ENCODE measurements at places on chromosomes 4 and X.

GRCh38 chr4:111650674-111651086 lies 494.6 kb upstream of the FAM241A start:
- H3K27ac ChIP-seq, result no peak overlapping the region
- H3K36me3 ChIP-seq, result no peaks in the 10 kb centered on the region
- H3K4me1 ChIP-seq, result no peaks in the 10 kb centered on the region
- H3K27me3 ChIP-seq, result no peaks in the 10 kb centered on the region
- no peak overlapping the region for H3K4me3 ChIP-seq

GRCh38 chr4:85520765-85521749 lies 46.1 kb downstream of the ARHGAP24 start:
- no peaks in the 10 kb centered on the region for H3K4me1 ChIP-seq
- no peaks in the 10 kb centered on the region for H3K36me3 ChIP-seq
- DNase-seq, result no peak
- no peak overlapping the region for H3K4me3 ChIP-seq
- no peak overlapping the region for H3K27ac ChIP-seq

DNA sequence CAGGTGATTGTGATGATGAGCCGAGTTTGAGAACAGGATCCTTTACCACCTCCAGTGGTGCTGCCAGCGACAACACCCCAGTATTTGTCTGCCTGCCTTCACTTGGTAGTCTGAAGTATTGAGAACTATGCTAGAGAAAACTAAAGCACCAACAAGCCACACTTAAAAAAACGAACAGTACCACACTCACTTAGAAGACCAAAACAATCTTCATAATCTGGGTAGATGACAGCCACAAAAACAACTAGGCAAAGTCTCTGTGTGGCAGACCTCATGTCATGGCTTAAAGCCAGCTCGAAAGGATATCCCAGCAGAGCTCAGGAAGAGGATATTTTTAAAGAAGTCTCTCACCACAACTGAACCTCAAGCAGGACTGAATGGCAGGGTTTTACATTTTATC lies 236.0 kb downstream of the GPC3 start:
- no peak overlapping the region for H3K27ac ChIP-seq
- no peaks in the 10 kb centered on the region for H3K27me3 ChIP-seq
- H3K4me1 ChIP-seq, result no peaks in the 10 kb centered on the region
- no peaks in the 10 kb centered on the region for H3K36me3 ChIP-seq
- H3K4me3 ChIP-seq, result no peak overlapping the region

DNA sequence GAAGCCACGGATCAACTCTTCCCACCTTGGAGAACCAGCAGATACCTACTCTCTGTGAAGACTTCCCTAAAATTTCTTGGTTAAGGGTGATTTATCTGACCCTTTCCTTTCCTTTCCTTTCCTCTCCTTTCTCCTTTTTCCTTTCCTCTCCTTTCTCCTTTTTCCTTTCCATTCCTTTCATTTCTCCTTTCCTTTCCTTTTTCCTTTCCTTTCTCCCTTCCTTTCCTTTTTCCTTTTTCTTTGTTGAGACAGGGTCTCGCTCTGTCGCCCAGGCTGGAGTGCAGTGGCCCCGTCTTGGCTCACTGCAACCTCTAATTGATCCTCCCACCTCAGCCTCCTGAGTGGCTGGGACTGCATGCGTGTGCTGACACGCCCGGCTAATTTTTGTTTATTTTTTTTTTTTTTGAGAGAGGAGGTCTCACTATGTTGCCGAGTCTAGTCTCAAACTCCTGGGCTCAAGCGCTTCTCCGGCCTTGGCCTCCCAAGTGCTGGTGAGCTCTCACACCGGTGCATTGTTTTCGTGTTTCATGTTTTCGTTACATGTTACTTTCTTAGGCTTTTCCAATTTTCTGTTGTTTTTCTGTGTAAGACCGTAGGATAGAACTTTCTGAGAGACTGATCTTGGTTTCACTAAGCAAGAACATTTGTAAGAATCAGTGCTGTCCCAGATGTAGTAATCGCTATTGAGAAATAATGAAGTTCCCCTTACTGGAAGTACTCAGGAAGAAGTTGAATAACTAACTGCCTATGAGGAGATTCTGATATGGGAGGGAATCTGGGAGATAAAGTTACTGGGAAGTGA lies 2.0 kb downstream of the TMEM165 start:
- peak; percentile 91 for DNase-seq
- H3K27ac ChIP-seq, result peak overlapping the region; percentile 89
- H3K27me3 ChIP-seq, result no peaks in the 10 kb centered on the region
- peaks cover 30% of the 10 kb centered on the region for H3K4me1 ChIP-seq
- H3K4me3 ChIP-seq, result peak overlapping the region; percentile 96

DNA sequence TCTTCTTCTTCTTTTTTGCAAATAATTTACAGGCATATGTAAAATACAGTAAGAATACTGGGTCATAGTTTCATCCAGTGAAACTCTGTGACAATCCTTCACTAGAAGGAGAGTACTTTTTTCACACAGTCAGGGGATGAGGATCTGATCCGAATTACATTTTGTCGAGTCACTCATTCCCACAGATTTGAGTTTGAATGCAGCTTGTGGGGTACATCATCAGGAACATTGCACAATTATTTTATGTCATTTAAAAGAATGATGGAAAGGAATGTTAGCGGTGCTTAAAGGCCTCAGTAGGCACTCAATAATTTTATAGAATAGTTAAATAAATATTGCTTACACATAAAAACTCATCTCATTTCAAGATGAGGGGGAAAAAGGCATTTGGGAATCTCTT lies 88.6 kb downstream of the CHRNA9 start:
- no peaks in the 10 kb centered on the region for H3K27me3 ChIP-seq
- H3K27ac ChIP-seq, result no peak overlapping the region
- H3K4me3 ChIP-seq, result no peak overlapping the region
- peaks cover 54% of the 10 kb centered on the region for H3K36me3 ChIP-seq
- no peaks in the 10 kb centered on the region for H3K4me1 ChIP-seq

GRCh38 chr4:63085091-63085490 lies 1324.2 kb downstream of the TECRL start:
- H3K36me3 ChIP-seq, result no peaks in the 10 kb centered on the region
- H3K27me3 ChIP-seq, result no peaks in the 10 kb centered on the region
- no peaks in the 10 kb centered on the region for H3K4me1 ChIP-seq
- no peak for DNase-seq
- no peak overlapping the region for H3K27ac ChIP-seq

- H3K4me1 ChIP-seq, result no peaks in the 10 kb centered on the region
- H3K36me3 ChIP-seq, result no peaks in the 10 kb centered on the region
- H3K4me3 ChIP-seq, result no peak overlapping the region
- H3K27ac ChIP-seq, result no peak overlapping the region
- H3K27me3 ChIP-seq, result no peaks in the 10 kb centered on the region
Observed at GRCh38 chr4:163694385-163694784, 199.9 kb downstream of the TMA16 start.

GRCh38 chr4:76203541-76203940 lies 10.1 kb downstream of the SCARB2 start:
- no peak overlapping the region for H3K27ac ChIP-seq
- peaks cover 8% of the 10 kb centered on the region for H3K36me3 ChIP-seq
- peaks cover 39% of the 10 kb centered on the region for H3K4me1 ChIP-seq
- H3K4me3 ChIP-seq, result no peak overlapping the region

DNA sequence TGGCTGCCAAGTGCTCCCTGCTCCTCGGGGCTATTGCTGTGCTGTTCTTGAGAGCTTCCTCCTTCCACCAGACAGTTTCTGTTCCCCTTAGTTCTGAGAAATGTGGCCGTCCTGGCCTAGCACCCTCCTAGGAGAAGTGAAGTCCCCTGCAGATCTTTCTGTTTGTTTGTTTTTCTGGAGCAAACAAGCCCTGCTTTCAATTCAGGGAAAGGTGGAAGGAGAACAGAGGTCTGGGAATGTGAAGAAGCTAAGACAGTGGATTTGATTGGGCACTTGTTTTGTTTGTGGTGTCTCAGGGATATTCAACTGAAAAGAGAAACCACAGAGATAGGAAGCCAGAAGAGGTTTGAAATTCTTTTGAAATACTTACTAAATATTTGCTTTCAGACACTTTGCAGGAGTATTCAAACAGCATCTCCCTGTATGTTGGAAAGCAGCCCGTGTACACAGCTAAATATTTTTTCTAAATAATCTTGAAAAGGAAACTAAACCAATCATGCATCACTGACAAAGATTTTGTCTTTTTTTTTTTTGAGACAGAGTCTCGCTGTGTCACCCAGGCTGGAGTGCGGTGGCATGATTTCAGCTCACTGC lies 36.5 kb upstream of the PPM1K start:
- DNase-seq, result peak; percentile 72
- H3K4me3 ChIP-seq, result peak overlapping the region; percentile 2
- H3K27ac ChIP-seq, result peak overlapping the region; percentile 88
- H3K4me1 ChIP-seq, result peaks cover 17% of the 10 kb centered on the region
- no peaks in the 10 kb centered on the region for H3K27me3 ChIP-seq

DNA sequence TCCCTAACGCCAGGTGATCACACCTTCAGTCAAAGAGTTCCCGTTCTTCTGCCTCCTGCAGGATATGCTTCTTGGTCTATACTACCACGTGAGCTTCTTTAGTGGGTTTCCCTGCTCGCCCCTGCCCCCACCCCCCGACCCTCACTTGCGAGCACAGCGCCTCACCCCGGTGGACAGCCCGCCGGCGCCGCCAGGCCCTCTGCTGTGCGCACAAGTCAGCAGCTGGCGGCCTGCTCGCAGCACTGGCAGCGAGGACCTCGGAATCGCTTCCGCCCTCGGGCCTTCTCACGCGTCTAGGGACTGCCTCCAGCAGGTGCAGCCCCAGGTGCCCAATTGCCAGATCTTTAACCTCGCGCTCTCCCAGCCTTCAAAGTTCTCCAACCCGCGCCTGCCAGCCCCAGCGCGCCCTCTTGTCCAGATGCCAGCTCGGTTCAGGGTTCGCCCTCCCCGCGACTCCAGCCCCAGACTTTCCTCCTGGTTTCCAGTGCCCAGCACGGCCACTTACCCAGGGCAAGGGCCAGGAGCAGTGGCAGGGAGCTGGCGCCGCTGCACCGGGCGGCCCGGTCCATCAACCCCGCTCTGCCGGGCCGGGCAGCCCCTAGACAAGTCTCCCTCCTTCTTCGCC lies 454 bp downstream of the BTC start:
- H3K27me3 ChIP-seq, result peaks cover 35% of the 10 kb centered on the region

DNA sequence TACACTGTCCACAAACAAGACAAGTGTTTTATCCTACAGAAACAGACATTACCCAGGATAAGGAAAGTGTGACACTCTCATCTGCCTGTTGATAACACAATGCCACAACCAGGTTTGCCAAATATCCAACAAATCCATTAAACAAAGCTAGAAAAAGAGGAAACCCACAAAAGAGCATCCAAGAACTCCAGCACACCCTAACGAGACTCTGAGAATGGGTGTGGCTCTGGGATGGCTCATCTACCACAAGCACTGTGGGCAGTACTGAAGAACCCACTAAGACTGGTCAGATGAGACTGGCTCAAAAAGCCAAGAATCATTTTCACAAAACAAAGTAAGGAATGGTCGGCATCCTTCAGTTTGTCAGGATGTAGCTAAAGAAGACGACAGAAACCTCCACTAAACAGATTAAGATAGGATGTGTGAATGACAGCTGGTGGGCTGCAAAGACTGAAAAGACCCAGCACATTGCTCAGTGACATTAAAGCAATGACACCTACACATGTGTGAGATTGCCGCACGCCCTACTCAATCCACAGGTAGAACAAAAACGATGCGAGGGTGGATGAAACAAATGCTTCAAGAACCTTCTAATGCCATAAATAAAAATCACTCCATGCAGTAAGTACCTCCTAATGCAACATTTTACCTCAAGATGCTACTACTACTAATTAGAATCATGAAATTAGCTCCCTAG lies 14.7 kb downstream of the ATP8A1 start:
- no peak for DNase-seq
- no peaks in the 10 kb centered on the region for H3K36me3 ChIP-seq
- H3K4me3 ChIP-seq, result no peak overlapping the region
- no peak overlapping the region for H3K27ac ChIP-seq
- H3K27me3 ChIP-seq, result no peaks in the 10 kb centered on the region
- H3K4me1 ChIP-seq, result no peaks in the 10 kb centered on the region

- no peak for DNase-seq
- peaks cover 21% of the 10 kb centered on the region for H3K36me3 ChIP-seq
- no peak overlapping the region for H3K27ac ChIP-seq
- peaks cover 46% of the 10 kb centered on the region for H3K4me1 ChIP-seq
- no peak overlapping the region for H3K4me3 ChIP-seq
Observed at GRCh38 chr4:921830-922331, 10.2 kb downstream of the GAK start.

DNA sequence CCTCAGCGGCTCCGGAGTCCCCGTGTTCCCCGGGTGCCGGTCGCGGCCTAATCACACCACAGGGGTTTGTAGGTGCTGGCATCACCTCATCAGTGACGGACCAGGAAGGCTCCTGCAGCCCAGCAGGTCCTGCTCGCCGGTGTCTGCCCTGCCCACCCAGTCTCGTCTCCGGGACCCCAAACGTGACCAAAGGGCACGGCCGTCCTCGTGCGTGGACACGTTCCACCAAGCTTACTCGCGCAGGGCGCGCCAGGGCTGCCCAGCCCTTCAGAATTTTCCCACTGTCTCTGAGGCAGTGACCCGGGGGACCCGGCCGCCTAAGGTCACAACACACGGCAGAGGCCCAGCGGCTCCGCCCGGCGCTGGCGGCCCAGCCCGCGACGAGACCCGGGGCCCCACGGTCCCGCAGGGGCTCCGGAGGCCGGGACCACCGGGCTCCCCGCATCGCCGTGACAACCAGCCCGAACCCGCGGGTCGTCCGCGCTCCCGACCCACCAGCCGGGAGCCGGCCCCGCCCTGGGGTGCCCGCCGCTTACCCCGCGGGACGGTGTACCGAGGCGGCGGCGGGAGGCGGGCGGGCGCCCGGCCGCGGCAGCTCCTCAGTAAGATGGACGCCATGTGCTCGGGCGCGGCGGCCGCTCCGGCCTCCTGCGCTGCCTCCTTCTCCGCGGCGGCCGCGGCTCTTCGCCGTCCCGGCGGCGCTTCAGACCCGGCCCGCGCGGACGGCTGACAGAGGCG lies 454 bp downstream of the LETM1 start:
- DNase-seq, result no peak
- H3K4me3 ChIP-seq, result peak overlapping the region; percentile 76
- peaks cover 29% of the 10 kb centered on the region for H3K4me1 ChIP-seq
- peaks cover 8% of the 10 kb centered on the region for H3K36me3 ChIP-seq
- H3K27me3 ChIP-seq, result no peaks in the 10 kb centered on the region

- peak; percentile 78 for DNase-seq
- peaks cover 5% of the 10 kb centered on the region for H3K36me3 ChIP-seq
- peaks cover 65% of the 10 kb centered on the region for H3K4me1 ChIP-seq
- H3K4me3 ChIP-seq, result peak overlapping the region; percentile 64
- peak overlapping the region; percentile 88 for H3K27ac ChIP-seq
Observed at GRCh38 chrX:154718616-154719015, 32.3 kb downstream of the GAB3 start.

GRCh38 chr4:188160406-188160805 lies 21.2 kb downstream of the TRIML1 start:
- no peak for DNase-seq
- H3K27me3 ChIP-seq, result no peaks in the 10 kb centered on the region
- no peaks in the 10 kb centered on the region for H3K4me1 ChIP-seq
- H3K4me3 ChIP-seq, result no peak overlapping the region
- no peaks in the 10 kb centered on the region for H3K36me3 ChIP-seq

- H3K4me3 ChIP-seq, result no peak overlapping the region
- peak; percentile 13 for DNase-seq
- H3K36me3 ChIP-seq, result peaks cover 7% of the 10 kb centered on the region
- peak overlapping the region; percentile 17 for H3K27ac ChIP-seq
- no peaks in the 10 kb centered on the region for H3K27me3 ChIP-seq
Observed at GRCh38 chr4:39609454-39609931, 29.2 kb downstream of the SMIM14 start.

Measured in CD14-positive monocyte (primary cell).